ENCODE measurements at places on chromosomes 16 and 17. TPM values are rescaled to one million over a fixed set of nuclear protein-coding genes. Genes with fewer than 3 reads are reported as not detected.

DNA sequence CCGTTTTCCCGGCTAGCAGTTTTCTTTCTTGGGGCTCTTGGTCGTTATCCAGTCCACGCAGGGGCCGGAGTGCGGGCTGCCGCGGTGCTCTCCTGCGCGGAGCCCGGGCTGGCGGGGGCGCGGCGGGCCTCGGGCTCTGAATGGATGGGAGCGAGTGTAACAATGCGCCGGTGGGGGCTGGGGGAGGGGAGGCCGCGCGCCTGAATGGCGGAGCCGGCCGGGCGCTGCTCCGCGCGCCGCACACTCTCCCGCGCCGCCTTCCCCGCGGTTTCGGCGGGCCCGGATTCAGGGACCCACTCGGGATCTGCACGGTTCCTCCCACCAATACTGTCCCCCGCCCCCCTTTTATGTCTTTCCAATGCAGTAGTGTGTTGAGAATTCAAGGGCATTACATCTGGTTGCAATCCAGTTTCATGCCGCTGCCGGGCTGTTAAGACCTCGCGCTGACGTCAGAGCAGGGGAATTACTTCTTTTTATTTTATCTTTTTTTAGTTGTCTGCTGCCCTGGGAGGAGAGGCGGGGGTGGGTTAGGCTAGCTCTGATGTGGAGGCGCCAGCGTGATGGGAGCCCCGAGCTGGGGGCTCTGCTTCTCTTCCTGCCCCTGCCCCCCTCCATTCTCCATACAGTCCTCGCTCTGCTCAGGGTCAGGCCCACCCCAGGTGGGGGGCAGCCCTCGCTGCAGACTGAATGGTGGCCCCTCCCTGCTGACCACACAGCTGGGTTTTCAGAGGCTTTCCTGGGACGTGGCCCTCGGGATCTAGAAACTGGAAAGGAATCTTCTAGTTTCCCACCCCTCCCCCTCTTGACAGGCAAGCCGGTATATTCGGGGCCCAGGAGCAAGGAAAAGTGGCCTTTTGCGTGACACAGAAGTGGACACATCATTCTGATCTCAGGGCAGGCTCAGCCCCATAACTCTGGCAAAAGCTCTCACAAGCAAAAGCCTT, 1.8 kb downstream of the RAI1 start:
- peak; percentile 79 for DNase-seq

GRCh38 chr17:17849147-17849820, 12.5 kb upstream of the SREBF1 start:
- peak; percentile 86 for DNase-seq

GRCh38 chr17:76969598-76970172, 101.5 kb downstream of the MGAT5B start:
- DNase-seq = peak; percentile 45

- DNase-seq = peak; percentile 85
Observed at GRCh38 chr17:32142038-32142856, at the start of gene RHOT1. TSS of gene RHOT1 (plus strand) at chr17:32142502. CDS start at chr17:32142693, 191 bp downstream.

DNA sequence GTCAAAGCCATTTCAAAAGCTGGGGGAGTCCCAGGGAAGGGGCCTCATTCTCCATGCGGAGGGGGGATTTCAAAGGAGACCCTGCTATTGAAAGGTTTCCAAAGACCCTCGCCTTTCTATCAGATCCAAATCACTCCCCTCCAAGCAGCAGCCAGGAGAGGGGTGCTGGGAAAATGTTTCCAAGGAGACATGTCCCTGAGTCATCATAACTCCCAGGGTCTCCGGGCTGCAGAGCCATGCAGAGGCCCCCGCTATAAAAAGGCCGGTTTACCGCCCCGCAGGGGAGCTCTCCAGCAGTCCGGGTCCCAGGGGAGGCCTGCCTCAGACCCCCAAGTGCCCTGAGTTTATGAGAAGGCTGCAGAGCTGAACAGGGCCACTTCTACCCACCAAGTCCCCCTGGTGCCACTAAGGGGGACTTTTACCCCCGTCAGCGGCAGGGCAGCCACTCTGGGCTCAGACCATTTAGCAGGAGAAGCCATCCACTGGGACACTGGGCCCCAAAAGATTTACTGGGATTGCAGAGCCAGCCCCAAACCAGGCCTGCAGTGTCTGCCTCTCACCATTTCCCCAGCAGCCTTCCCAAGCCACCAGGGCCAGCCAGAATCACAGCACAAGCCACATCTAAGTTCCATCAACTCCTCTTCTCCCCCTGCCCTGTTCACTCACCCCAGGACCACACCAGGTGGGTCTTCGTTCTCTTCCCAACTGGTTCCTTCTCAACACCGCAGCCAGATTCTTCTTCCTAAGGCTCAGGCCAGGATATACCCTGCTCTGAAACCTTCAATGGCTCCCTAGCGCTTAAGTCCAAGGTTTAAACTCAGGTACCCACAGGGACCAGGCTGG, 234.4 kb downstream of the ZNF423 start:
- DNase-seq = no peak

DNA sequence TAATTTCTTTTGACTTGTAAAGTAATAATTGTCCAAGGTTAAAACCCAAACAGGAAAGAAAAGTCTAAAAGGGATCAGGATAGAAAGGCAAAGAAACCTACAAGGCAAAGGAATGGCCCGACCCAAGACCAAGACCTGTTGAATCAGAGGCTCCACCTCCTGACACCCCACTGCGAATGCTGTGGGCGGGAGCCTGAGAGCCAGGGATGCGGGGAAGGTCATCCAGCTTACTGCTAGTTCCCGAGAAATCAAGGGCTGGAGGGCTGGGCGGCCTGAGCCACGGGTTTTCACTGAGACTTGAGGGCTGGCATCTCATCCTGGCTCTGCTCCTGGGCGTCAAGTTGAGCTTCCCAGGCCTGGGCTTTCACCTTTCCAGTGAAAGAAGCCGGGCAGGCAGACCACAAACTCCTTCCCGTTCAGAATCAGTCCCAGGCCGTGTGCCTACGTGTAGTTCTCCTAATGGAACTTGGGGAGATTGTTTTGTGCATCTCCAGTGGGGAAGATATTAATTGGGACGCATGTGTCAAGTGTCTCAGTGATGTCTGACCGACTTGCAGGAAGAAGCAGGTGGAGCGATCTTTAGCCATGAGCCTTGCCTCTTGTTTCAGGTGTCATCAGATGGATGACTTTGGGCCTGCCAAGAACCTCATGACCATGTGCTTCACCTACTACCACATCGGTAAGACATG, 36.9 kb downstream of the CIBAR2 start:
- DNase-seq = no peak

- DNase-seq = no peak
Observed at GRCh38 chr17:61387511-61388305, 11.9 kb upstream of the TBX2 start.

GRCh38 chr17:41529491-41529915, 1.4 kb upstream of the KRT19 start:
- DNase-seq = no peak

DNA sequence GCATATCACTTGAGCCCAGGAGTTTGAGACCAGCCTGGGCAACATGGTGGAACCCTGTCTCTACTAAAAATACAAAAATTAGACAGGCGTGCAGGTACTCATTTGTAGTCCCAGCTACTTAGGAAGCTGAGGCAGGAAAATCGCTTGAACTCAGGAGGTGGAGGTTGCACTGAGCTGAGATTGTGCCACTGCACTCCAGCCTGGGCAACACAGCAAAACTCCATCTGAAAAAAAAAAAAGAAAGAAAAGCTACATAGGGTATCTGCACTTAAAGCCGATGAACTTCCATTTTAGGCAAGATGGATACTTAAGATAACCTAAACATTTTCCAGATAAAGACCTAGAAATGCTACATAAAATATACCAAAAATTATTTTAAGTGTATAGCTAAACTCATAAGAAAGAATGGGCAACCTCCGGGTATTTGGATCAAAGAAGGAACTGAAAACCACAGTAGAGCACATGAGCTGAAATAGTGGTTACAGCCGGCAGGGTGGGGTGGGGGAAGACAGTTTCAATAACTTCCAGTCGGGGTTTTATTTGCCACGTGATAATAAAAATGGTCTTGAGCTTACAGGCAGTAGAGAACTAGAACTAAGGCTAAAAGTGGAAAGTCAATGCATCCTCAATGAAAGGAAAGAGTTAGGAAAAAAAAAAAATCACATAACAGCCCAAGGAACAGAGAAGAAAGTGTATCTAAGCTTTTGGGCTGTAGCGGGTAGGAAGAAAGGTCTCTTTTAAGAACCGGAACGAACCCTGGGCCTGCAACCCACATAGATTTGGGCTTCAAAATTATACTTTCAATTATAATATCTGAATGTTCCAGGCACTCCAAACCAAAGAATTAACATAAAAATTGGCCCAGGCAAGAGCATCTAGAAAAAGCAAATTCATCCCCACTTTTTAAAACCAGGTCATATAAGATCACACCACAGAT, 53.1 kb downstream of the CFDP1 start:
- DNase-seq = no peak

GRCh38 chr16:65154321-65154720, 32.5 kb upstream of the CDH11 start:
- no peak for DNase-seq

- no peak for DNase-seq
Observed at GRCh38 chr17:16569358-16569712, 331 bp upstream of the ZNF287 start.

- no peak for DNase-seq
Observed at GRCh38 chr17:73823684-73824083, 179.4 kb upstream of the SDK2 start.

DNA sequence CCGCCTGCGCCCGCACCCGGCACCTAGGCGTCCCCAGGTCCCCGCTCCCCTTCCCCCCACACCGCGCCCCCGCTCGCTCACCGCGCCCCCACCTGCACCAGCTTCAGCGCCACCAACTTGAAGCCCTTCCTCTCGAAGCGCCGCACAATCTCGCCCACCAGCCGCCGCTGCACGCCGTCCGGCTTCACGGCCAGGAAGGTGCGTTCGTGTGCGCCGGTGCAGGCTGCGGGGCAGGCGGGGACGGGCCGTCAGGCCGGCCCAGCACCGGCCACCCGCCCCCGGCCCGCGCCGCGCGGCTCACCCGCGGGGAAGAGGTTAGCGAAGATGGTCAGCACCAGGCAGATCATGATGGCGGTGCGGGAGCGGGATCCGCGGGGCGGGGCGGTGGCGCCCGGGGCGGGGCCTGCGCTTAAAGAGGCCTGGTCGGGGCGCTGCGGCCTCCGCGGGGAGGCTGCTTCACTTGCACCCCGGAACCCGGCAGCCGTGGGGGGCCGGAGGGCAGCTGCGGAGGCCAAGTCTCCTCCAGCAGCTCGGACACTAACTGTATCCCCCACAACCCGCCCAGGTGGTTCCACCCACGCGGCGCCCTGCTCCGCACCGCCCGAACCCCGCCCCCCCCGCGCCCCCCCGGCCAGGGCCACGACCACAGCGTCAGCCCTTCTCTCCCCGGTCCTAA, at the start of gene NME3:
Gene NME3 (minus strand): TSS at position 356 of the 676 bp plus-strand sequence. CDS start 9 bp downstream, at position 347.
- DNase-seq = peak; percentile 81

DNA sequence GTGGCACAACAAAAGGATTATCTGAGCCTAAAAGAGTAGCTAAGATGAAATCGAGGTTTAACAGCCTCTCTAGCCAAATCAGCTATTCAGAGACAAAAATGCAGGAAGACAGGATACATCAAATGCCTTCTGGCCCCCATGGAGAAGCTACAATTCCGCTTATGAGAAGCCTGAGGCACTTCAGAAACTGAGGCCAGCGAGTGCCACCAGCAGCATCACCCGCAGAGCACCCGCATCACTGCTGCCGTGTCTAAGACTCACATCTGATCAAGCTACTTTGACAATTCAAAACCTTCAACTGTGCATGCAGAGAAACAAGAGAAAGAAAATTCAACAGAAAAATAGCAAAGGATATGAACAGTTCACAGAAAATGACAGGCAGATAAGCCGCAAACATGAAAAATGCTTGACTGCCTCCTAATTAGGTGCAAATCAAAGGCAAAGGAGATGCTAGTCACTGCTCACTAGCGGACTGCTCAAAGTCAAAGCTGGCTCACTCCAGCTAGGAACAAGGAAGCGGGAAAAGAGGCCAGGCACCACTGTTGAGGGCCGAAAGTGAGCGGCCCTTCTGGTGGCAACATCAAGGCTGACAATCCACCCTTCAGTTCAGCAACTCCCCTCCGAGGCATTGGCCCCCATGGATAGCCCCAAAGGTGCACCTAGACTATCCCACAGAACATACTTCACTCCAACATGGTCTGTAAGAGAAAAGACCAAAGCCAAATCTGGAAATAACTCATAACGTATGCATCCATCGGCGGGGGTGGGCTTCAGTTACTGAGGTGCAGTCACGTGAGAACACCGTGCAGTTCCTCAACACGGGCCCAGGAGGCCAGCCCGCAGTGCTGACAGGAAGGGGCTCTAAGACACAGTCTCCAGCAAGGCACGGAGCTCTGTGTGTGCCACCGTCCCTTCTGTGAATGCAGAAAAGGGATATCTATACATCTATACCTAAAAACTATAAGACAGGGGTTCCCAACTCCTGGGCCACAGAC, 12.0 kb downstream of the MTHFSD start:
- DNase-seq = no peak

The TVP23A gene
- total RNA-seq = 9.8 TPM

The NQO1 gene
- total RNA-seq = 67.2 TPM

The HAP1 gene
- 0.31 TPM for total RNA-seq

The UBALD1 gene
- 20.4 TPM for total RNA-seq

The MPV17L gene
- 7.9 TPM for total RNA-seq

The MRM3 gene
- total RNA-seq = 23.7 TPM

The PTX4 gene
- 0.58 TPM for total RNA-seq
